T-helper 1 cell (primary cell): ENCODE measurements at places on chromosomes 3 and 15.

- no peak for DNase-seq
Measured at GRCh38 chr15:64774629-64775493, 528 bp downstream of the RBPMS2 start.

GRCh38 chr15:57134071-57134605 is 215.7 kb downstream of the TCF12 start:
- DNase-seq, result no peak

DNA sequence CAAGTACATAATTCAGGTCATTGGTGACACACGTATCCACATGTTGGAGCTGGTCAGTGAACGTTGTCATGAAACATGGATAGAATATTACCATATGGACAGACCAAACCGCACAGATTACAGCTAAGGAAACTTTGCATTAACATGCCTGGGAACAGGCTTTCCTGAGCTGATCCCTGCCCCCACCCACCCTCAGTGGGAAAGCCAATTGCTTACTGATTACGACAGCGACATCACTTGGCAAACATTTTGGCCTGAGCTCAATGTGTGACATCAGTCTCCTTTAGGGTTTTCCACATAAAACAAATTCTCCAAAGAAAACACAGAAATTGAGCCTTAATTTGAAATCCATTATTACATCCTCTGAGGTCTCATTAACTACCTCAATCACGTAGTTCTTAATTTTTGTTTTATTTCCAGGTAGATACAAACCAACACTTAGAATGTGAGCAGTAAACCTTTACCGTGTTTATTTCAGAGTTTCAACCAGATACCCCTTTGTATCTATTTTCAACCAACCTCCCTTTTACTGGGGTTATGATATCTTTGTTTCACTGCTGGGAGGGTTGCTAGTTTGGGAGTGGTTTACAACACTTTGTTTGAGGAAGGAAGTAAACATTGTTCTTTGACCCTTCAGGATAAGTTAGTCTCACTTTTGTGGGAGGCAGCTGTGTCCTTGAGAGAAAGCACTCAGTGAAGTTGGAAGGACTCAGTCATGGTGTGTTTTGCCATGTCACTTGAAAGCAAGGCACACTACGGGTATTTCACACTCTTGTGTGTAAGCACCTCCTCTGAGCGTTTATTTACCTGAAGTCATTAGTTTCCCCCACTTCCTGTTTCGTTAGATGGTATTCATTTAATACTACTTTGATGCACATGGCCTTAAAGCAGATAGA is 103.1 kb downstream of the CMSS1 start:
- no peak for DNase-seq

DNA sequence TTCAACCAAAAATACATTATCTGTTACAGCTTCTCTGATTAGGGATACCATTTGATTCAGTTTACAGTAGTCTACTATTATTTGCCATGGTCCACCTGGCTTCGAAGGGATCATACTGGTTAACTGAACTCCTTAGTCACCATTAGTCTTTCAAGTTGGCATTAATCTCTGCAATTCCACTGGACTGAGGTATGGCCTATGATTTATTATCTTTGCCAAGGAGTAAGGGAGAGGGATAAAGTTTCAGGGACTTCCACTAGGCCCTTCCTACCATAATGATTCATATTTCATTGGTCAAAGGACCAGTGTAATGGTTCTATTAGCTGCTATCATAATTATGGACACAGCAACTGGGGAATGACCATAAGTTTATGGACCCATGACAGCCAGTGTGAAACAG is 7.3 kb upstream of the CMSS1 start:
- no peak for DNase-seq

- DNase-seq, result no peak
Measured at GRCh38 chr3:23874359-23875112, 42.3 kb downstream of the NKIRAS1 start.

DNA sequence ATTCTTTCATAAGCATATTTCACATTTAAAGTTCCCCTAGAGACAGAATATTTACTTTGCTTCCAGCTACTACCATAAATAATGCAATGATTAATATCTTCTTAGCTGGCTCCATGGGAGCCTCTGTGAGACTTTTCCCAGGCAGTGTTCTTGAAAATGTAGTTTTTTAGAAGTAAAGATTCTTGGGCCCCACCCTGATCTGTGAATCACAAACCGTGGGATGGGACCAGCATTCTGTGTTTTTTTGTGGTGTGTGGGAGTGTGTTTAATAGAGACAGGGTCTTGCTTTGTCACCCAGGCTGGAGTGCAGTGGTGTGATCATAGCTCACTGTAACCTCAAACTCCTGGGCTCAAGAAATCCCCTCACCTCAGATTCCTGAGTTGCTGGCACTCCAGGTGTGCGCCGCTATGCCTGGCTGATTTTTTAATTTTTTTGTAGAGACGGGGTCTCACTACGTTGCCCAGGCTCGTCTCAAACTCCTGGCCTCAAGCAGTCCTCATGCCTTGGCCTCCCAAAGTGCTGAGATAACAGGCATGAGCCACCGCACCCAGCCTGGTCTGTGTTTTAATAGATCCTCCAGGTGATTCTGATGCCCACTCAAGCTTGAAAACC is 83.0 kb downstream of the KLHL25 start:
- DNase-seq, result no peak

- no peak for DNase-seq
Measured at GRCh38 chr15:66733976-66734375, 31.9 kb downstream of the SMAD6 start.

DNA sequence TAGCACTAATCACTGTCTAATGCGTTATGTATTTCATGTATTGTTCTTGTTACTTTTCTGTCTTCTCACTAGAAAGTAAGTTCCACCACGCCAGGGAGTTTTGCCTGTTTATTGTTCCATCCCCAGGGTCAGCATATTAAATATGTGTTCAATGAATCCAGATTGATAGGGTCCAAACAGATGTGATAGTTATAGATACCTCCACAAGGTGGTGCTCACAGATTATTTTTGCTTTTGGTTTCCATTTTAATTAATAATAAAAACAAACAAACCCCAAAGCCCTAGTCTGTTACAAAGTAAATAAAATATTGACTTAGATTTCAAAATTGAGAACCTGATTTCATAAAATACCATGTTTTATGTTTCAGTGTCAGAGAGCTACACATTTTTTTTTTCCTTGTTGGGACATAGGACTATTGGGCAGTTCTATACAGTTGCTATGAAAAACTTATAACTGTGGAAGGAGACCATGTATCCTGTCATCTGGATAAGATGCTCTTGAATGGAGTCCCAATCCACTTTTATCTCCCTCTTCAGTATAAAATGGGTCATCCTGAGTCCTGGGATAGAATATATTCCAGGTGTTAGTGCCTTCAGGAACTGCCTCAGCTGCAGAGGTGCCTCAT is 12.4 kb downstream of the OTOL1 start:
- no peak for DNase-seq

DNA sequence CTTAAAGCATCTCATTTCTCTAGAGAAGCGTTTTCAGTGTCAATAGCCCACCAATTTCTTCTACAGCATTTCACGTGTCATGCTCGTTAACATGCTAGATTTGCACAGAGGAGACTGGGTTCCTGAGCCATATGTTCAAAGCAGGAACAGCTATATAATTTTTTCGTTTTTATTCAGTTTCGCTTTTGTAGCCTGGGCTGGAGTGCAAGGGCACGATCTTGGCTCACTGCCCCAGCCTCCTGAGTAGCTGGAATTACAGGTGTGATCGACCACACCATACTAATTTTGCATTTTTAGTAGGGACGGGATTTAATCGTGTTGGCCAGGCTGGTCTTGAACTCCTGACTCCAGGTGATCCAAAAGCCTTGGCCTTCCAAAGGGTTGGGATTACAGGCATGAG is 6.6 kb upstream of the SLMAP start:
- DNase-seq, result no peak

- no peak for DNase-seq
Measured at GRCh38 chr3:108025177-108025576, 65.7 kb downstream of the CD47 start.

GRCh38 chr3:177590826-177591225 is 393.5 kb upstream of the TBL1XR1 start:
- no peak for DNase-seq

DNA sequence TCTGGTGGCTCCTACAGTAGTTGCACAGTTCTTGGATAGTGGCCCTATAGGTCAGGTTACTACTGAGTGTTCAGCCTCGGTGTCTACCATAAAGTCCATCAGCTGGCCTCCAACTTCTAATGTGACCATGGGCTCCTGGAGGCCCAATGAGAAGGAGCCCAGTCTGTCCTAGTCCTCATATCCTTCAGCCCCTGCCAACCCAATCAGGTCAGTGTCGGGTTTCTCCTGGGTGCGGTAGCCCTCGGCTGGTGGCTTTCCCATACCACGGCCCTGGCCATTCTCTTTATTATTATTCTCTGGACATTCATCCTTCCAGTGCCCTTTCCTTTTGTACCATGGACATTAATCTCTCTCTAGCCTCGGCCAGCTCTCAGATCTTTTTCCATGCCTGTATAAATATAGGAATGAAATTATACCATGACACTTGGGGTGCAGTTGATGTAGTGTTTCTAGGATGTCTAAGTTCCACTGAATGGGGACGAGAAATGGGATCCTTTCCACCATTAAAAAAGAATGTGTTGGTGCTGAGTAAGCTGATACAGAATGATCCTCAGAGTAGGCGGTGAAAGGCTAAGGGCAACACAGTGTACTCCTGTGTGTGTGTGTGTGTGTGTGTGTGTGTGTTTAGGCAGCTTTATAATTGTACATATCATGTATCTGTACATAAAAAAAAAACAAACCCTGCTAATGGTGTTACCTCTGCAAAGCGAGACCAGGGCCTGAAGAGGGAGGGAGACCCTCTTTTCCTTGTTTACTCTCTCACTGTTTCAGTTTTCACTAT is 19.3 kb upstream of the NOX5 start:
- no peak for DNase-seq

DNA sequence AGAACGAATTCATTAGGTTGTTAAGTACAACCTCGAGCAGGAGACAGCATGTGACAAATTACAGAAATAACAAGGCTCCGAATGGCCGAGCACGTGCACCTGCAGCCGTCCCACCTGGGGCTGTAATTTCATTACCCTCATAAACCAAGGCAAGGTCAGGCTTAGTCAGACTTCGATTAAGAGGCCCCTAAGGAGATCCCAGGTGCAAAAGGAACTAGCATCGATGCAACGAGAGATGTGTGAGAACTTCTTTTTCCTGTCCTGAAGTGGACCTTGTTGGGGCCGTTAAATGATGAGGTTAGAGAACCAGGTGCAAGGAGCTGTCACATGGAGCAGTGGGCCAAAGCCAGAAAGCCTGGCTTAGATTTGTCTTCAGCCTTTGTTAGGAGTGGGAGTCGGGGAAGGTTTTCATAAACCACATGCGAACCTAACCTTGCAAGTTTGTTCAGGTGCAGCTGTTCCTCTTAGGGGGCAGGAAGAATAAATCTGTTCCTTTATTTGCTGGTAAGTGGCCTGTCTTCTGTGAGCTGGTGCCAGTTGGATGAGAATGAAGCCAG is 559.9 kb upstream of the MCTP2 start:
- no peak for DNase-seq

GRCh38 chr3:196995646-196996355 is 27.2 kb upstream of the PIGZ start:
- no peak for DNase-seq

DNA sequence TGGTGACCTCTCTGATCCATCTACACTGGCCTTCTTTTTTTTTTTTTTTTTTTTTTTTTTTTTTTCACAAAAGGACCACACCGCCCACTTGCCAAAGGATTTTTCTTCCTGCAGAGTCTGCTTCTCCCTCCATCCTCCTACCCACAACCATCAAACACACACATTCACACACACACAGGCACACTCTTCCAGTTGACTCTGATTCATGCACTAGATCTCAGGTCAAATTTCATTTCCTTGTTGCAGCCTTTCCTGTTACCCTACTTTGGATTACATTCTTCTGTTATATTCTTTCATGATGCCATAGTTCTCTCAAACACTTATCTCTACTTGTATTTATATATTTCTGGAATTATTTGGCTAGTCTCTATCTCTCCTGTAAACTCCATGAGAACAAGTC is 133.9 kb downstream of the STAC start:
- DNase-seq, result no peak
